ENCODE measurements at places on chromosomes 5 and 9.

GRCh38 chr5:73154208-73155006, 18.6 kb upstream of the TMEM174 start:
- DNase-seq, result no peak

DNA sequence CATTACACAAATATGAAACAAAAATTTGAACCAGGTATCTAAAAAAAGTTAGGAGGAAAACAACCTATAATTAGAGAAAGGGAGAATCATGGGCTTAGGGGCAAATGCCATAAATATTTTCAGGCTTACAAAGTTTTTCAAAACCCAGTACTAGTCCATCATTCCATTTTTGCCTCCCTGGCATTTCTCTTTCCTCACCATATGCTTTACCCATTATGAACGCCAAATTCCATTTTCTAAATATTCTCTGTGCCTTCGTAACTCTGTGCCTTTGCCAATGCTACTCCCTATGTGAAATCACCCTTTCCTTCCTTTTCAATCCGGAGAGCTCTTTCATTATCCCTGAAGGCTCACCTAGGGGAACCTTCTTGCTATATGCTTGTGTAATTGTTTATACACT, 434.1 kb downstream of the ZSWIM6 start:
- DNase-seq, result no peak

GRCh38 chr5:3601911-3602782, 6.5 kb downstream of the IRX1 start:
- no peak for DNase-seq

DNA sequence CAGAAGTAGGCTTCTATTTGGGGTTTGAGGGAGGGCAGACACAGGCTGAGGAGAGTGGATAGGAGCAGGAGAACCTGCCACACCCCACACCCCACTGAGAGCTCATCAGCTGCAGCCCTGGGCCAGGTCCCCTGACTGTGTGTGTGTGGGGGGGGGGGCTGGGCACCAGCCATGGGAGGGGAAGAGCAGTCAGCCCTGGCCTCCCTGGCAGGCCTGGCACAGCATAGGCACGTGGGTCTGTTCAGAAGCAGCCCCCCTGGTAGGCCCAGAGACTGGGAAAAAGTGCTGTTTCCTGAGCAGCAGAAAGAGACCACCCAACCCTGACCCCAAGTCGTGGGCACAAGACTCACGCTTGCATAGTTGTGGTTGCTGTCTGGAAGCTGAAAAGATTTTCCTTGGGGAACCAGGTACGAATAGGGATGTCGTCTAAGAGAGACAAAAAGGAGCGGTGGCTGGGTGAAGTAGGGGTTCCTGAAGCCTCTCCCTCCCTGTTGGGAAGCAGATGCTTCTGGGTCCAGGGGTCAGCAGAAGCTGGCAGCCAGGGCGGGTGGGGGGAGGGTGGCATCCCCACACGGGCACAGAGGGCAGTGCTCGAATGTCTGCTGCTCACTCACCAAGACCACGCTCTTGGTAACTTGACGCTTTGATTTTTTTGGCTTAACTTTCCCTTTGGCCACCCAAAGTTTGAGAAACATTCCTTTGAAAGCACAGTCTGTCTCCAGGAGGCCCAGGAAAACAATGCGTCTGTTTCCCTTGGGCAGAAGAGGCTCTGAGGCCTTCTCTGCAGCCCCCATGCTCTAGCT, 2.9 kb downstream of the NSMF start:
- DNase-seq, result no peak
